Esophagus squamous epithelium (tissue), 5 donors: ENCODE measurements at places on chromosomes 5 and 9. TPM values are rescaled to one million over a fixed set of nuclear protein-coding genes. Genes with fewer than 3 reads are reported as not detected.

The RNF183 gene
- total RNA-seq, result 3.4 TPM

The GAS1 gene
- 49.2 TPM for total RNA-seq

The CENPH gene
- 10.4 TPM for total RNA-seq

The INSL4 gene
- not detected for total RNA-seq

The SLC9A3 gene
- 2.4 TPM for total RNA-seq

DNA sequence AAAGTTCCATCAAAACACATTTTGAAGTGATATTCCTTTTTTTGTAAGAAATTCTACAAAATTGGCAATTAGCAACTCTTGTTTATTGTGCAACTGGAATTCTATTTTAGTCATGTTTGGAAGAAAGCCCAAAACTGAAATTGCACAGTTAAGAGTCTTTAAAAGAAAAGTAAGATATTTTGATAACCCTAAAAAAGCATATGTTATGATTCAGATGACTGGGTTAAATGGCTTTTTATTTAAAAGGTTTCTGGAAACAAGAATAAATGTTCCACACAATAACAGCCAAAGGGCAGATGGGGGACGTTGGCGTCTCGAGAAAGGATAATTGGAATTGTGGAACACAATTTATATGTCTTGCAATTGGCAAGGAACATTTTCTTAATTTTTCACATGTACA lies 275.2 kb downstream of the CDH9 start:
- no peak for DNase-seq
